SK-MEL-5 (cell line): ENCODE measurements at places on chromosomes 11 and 22.

DNA sequence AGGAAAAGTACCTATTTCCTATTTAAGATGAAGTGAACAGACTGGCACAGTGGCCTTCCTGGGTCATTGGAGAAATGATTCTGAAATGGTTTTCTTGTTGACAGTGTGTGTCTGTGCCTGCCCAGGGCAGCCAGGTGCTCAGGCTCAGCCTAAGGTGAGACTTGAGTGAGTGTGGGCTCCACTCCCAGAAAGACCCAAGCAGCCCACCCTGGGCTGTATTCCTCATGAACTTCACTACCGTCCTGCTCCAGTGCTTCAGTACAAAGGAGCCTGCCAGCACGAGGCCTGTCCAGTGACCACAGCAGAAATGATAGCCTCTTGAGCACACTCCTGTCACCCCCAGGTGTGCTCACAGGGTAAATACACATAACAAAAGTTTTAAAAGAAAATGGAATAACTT lies 49.5 kb downstream of the GAB4 start:
- no peak for DNase-seq

DNA sequence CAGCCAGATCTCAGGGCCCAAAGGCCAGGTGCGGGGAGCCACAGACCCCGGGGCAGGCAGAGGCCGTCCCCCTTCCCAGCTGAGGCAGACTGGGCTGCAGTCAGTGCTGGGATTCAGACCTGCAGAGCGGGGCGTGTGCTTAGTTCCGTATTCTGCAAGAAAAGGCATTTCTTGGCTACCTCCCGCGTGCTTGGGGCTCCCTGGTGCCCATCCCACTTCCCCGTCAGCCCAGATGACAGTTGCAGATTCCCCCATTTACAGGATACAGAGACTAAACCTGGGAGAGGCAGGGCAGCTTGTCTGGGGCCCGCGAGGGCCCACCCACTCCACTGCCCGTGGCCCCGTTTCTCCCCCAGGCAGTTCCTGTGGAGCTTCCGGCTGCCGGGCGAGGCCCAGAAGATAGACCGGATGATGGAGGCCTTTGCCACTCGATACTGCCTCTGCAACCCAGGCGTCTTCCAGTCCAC lies 18.3 kb downstream of the CYTH4 start:
- no peak for DNase-seq

- DNase-seq = no peak
Observed at GRCh38 chr11:31932879-31933278, 121.8 kb upstream of the PAX6 start.

GRCh38 chr11:103051981-103052380 lies 40.0 kb downstream of the DCUN1D5 start:
- DNase-seq = no peak

DNA sequence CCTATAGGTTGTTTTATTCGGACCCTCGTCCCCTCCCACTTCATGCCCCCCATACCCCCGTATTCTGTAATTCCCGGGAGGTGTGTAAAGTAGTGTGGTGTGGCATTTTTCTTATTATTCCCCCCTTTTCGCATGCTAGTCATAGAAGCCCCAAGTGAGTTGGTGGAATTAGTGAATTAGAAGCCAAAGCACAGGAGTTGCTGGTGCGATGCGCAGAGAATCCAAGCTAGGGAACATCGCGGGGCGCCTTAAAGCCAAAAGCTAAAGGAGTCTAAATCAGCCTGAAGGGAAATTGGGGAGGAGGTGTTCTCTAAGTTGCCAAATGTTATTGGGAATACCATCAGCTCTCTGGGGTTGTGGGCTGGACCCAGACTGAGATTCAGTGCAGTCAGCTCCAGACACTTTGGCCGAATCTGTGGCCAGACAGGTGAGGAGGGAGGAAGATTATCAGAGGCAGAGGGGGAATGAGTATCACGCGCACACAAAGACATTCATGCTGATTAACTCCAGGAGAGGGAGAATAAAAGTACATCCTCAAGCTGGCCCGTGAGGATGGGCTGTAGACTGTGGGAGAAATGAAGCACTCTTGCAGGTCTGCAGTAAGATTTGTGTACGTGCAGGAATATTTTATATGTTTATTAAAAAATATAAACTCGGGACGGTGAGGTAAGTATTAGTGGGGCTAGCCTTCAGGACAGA lies 102.8 kb upstream of the HSD17B12 start:
- no peak for DNase-seq

GRCh38 chr11:103170865-103171264 lies 61.6 kb downstream of the DYNC2H1 start:
- no peak for DNase-seq

GRCh38 chr11:130202818-130203689 lies 43.5 kb downstream of the ST14 start:
- DNase-seq = no peak

- DNase-seq = peak; percentile 100
Observed at GRCh38 chr11:13135385-13136271, 126.5 kb downstream of the RASSF10 start.

GRCh38 chr22:35489239-35489638 lies 51.4 kb upstream of the RASD2 start:
- DNase-seq = no peak

DNA sequence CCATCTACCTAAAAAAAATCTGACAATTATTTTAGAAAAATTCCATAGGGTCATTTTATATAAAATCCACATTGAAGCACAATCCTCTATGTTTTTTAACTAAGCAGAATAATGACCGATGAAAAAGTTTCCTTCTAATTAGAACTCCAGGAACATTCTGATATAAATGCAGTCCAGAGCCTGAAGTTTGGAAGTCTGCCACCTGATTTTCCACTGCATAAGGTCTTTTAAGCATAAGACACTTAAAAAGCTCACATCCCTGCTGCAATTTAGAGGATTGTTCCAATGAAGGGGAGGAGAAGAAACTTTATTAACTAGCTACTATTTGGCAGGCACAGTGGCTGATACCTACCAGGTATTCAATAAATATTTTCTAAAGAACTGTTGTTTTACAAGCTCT lies 570.3 kb upstream of the ANO5 start:
- no peak for DNase-seq

GRCh38 chr11:119856681-119857485 lies 127.9 kb upstream of the NECTIN1 start:
- DNase-seq = no peak

- DNase-seq = no peak
Observed at GRCh38 chr11:76903325-76903724, 42.6 kb downstream of the ACER3 start.

GRCh38 chr11:128227466-128227865 lies 359.9 kb downstream of the ETS1 start:
- DNase-seq = no peak

GRCh38 chr22:36977947-36978660 lies 41.1 kb downstream of the TST start:
- peak; percentile 90 for DNase-seq

GRCh38 chr11:2964782-2965181 lies 27.3 kb downstream of the NAP1L4 start:
- DNase-seq = no peak

DNA sequence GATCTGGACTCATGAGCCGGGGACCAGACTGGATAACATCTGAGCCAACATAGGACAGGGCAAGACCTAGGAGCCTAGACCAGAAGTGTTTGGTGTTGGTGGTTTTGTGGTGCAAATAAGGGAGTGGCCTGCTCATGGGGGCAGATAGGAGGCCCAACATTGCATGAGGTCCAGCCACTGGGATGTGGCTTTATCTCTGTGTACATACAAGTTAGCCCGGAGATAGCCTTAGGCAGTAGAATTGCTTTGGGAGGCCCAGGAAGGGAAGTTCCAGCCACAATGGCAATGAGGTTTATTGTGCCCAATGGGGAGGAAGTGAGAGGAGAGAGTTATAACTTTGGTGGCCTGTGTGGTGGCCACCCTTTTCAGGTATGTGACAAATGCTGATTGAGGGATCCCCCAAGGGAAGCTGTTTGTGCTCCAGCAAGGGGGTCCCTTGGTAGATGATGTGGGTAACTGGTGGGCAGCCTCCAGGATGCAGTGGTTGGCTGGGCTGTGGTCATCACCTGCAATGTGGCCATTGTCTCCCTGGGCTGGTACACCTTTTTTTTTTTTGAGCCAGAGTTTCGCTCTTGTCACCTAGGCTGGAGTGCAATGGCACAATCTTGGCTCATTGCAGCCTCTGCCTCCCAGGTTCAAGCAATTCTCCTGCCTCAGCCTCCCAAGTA lies 6.4 kb downstream of the LMO2 start:
- DNase-seq = no peak

DNA sequence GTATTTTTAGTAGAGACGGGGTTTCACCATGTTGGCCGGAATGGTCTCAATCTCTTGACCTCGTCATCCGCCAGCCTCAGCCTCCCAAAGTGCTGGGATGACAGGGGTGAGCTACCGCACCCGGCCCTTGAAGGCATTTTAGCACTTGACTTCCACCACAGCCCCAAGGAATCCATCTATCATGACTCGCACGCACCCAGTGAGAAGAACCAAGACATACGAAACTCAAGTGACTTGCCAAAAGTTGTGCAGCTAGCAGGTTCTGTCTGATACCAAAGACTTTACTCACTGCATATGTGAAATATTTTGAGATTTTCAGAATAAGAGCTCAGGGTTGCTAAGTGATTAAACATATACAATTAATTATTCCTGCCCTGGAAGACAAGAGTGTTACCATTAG lies 21.0 kb downstream of the FLI1 start:
- no peak for DNase-seq

DNA sequence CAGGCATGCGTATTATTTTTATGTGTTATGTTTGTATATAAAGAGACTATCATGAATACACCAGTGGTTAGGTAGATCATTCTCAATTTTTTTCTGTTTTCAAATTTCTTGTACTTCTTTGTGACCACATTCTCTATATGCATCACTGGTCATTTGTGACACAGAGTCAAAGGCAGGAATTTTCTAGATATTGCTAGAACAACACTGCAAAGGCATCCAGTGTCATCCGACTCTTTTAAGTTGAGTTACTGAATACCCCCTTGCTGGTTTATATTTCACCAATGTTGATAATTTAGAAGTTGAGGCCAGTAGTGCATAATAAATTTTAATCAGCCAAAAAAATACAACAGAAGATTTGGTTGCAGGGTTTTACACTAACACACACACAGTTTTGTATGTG lies 351.8 kb downstream of the CASP12 start:
- no peak for DNase-seq

- DNase-seq = no peak
Observed at GRCh38 chr11:106421676-106422292, 344.3 kb downstream of the AASDHPPT start.

DNA sequence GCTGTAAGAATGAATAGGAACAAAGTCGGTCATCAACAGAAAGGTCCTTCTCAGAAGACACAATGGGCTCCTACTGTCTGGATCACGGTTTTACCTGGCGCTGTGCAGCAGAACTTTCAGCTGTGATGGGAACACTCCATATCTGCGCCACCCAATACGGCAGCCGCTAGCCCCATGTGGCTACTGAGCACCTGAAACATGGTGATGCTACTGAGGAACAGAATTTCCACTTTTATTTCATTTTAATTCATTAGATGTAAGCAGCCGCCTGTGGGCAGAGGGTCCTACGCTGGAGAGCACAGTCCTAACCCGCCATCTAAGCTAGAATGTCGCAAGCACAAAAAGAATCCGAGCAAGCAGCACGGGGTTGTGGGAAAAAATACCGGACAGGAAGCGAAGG lies 2.7 kb downstream of the SULT4A1 start:
- no peak for DNase-seq

DNA sequence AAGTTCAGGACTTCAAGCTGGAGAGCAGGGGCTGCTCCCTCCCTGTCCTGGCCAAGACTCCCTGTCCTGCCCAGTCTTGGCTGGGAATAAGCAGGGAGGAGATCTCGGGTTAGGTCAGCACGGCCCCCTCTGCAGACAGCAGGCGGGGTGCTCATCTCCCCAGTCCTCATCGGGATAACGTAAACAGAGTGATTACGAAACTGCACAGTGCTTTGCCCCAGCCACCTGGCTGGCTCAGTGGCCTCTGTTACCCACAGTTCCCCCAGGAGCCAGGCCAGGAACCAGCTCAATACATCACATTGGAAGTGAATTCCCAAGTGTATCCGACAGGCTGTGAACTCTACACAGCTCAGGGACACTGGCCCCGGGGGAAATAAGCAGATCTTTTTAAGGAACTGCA lies 42.7 kb upstream of the KCNJ11 start:
- DNase-seq = no peak

DNA sequence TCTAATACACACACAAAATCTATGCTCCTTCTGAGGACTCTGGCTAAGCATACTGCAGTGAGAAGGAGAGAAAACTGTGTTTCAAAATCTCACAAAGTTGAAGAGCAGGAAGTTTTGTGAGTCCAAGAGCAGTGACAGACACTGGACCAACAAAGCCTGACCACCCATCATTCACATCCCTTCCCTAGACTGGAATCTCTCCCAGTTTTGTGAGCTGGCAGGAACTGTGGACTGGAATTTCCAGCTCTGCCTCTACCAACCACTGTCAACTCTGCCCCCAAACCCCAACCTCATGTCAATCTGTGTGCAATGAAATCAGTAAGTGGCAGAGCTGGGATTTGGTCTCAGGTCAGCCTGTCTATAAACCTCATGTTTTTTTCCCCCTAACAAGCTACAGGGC lies 112.6 kb downstream of the ARL14EP start:
- DNase-seq = no peak

DNA sequence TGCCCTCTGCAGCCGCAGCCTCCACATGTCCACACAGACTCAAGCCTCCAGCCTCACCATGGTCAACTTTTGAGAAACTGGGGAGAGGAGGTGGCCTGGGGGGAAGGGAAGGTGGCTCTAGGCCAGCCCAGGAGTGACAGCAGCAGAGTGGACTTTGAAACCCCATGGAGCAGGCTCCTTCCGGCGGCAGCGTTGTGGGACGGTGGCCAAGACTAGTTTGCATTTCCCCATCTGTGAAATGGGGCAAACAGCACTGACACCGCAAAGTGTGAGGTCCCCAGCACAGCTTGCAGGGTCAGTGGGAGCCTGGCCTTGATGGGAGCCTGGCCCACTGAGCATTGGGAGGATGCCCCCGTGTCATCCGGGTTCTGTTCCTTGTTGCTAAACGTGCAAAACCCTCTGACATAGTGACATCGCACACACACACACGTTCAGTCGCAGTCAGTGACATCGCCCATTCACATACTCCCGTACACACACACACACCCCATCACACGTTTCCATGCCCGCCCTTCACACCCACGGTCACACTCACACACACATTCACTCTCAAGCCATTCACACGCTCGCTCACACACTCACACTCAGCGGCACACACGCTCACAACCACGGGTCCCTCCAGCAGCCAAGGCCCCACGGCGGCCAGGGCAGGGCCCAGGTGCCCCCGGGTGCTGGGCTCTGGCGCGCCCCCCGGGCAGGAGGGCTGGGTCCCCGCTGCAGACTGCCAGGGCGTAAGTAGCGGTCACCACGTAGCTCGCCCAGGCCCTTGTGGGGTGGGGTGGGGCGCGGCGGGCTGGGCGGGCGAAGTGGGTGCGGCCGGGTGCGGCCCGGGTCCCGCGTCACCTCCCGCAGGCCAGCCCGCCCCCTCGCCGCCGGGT lies 585 bp downstream of the CYB5R3 start:
- peak; percentile 27 for DNase-seq
